NCI-H524 (cell line): ENCODE measurements at places on chromosomes 13 and 19.

DNA sequence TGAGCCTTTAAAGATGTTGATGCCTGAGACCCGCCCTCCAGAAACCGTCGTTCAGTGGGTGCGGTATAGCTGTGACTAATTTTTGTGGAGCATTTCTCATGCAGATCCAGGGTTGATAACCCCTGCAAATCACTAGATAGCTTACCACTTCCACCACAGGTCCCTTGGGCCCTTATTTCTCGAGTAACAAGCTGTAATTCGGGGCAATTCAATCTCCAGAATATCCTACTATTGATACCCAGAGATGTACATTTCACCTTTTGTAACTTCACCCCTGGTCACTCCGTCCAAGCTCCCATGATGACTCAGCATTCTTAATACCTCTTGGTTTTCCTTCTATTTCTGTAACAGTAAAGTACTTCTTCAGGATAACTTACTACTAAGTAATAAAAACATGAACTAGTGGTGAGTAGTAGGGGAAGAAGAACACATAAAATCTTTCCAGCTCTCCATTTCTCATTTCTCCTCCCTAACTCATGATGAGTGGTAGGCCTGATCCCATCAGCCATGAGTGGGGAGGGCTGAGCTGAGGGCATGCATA, 71.9 kb upstream of the UBL3 start:
- DNase-seq = no peak

DNA sequence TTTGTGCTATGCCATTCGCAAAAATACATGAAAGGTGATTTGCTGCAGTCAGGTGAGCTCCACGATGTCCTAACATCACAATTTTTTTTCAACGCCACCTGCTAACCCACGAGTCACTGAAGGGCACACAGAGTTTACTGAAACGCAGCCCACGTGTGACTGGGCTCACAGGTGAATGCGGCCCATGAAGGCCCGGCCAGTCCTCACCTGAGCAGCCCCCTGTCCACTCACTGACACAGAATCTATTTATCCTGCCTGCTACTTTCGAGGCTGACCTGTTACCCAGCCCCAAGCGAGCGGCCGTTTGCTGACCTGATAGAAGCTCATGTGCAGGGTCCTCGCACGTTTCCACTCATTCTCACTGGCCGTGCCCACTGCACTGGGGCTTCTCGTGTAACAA, 121.9 kb upstream of the SOX1 start:
- no peak for DNase-seq

DNA sequence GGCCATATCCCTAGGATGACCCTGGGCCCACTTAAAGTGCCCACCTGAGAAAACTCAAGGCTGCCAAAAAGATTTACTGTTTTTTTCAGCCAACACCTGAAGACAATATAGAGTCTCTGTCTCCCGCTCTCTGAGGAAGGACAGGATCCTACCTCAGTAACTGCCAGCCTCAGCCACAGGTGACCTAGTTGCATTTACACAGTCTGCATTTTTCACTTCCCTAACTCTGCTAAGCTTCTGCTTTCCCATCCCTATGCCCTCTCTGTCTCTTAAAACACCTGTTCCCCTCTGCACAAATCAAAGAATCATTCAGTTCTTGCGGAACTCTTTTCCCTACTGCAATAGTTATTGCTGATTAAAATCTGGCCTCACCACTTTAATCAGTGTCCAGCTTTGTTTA, 609.5 kb downstream of the UQCRFS1 start:
- DNase-seq = no peak

DNA sequence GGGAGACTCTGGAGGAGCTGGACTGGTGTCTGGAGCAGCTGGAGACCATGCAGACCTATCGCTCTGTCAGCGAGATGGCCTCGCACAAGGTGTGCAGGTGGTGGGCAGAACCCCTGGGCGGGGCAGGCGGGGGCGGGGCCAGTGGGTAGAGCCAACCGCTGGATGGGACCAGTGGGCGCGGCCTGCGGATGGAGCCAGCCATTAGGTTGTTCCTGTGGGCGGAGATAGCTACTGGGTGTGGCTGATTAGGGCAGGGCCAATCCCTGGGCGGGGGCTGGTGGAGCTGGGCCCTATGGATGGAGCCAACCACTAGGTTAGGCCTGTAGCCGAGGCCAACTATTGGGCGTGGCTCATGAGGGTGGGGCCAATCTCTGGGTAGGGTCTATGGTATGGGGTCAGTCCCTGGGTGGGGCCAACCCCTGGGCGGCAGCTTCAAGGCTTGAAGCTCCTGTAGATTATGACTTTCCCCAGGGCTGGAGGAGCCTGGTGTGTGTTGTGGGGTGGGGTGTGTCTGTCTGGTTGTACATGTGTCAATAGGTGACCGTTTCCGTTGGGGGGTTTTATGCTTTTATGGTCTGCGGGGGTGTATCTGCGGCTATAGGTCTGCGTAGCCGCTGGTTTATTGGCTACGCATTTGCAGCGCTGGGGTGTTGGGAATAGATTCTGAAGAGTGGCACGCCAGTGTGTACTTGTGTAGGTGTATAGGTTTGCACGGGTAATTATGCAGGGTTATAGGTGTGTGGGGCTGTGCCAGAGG, 30.7 kb downstream of the PDE4A start:
- DNase-seq = no peak

DNA sequence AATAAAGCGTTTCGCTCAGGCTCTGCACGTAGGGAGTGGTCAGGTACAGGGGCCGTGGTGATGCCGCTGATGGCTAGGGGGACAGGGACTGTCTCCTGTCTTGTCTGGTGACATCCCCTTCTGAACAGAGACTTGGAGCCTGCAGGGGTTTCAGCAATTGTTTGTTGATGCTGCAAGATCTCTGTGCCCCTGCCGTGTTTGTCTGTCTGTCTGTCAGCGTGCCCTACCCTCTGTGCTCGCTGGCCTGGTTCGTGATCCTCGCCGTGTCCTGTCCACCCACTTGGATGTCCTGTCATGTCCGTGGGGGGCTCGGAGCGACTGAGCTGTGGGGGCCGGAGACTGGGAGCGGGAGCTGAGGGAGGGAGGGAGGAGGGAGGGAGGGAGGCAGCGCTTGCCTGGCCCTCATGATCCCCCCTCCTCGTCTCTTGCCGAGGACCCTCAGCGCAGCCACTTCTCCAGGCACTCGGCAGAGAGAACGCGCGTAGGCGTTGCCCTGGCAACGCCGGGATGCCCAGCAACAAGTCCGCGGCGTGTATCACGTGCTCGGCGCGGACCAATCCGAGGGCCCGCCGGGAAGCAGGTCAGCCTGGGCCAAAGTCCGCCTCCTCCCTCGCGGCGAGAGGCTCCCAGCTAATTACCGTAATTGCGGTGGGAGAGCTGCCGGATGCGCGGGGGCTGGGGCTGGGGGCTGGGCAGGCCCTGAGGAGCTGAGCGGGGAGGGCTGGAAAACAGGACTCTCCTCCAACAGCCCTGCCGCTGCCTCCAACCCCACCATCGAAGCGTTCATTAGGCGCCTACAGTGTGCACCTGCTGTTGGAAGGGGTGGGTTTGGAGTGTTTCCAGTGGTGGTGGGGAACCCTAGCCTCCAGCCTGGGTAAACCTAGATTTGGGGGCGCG, 31.9 kb upstream of the FEM1A start:
- peak; percentile 95 for DNase-seq

- peak; percentile 95 for DNase-seq
These were observed 12.6 kb downstream of the CD37 start for GRCh38 chr19:49347835-49348234.
